ENCODE measurements at places on chromosomes 5 and 9.

GRCh38 chr9:33921967-33922895 is 105.3 kb downstream of the UBE2R2 start:
- no peak for DNase-seq

- no peak for DNase-seq
Observed at GRCh38 chr9:34086864-34087263, 38.2 kb upstream of the UBAP2 start.

DNA sequence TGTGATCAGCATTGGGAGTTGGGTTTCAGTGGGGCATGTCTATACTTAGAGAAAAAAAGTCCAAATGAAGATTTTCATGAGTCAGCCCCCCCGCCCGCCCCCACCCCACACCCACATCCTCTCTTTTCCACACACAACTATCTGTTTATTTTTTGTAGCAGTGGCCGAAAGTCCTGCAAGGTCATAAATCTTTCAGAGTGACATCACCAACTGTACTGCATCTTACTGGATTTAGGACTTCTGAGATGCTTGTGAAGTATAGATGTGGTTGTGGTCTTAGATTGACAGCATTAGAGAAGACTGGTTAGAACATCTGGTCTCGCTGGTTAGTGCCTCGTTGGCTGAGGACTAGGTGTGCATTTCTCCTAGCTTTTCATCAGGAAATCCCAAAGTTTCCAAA is 7.3 kb upstream of the ROPN1L start:
- DNase-seq = no peak

DNA sequence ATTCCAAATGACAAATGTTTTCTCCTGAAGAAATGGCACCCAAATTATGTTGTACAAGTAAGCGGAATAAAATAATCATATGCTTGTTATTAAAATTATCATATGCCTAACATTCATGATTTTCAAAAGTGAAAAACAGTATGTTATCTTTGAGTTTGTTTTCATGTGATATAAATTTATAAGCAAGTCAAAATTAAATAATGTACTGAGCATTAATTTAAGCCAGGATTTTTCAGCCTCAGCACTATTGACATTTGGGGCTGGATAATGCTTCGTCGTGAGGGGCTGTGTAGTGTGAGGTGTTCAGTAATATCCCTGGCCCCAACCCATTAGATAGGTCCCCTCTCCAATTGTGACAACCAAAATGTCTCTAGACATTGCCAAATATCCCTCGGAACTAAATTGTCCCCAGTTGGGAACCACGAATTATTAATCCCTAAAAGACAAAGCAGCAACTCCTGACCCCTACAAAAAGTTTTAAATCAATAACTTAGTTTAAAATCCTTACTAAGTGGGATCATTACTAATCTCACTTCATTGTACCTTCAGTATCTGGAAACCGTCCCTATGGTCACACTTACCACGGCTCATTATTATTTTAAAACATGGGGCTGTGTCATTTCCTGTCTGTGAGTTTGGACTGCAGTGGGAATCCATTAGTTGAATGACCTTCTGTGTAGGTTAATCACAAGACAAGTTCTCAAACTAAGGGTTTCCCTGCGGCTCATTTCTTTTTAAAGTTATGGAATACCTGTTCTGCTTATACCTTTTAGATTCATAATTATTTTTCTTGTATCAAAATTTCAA is 1.3 kb upstream of the NNT start:
- DNase-seq = no peak

GRCh38 chr9:120774719-120775118 is 18.5 kb downstream of the FBXW2 start:
- DNase-seq = no peak
